ENCODE measurements at places on chromosomes 6 and 20. TPM values are rescaled to one million over a fixed set of nuclear protein-coding genes. Genes with fewer than 3 reads are reported as not detected.

Gene NKX2-2
- total RNA-seq = not detected

Gene RIMS1
- total RNA-seq = not detected

Gene GRM1
- total RNA-seq = not detected

Gene DDO
- total RNA-seq = not detected

Gene DEF6
- 97.1 TPM for total RNA-seq

Gene KCNK17
- not detected for total RNA-seq

Gene ESR1
- total RNA-seq = 0.38 TPM

Gene ID4
- total RNA-seq = not detected

Gene ISM1
- total RNA-seq = 0.77 TPM

Gene PI3
- not detected for total RNA-seq

Gene OR2B6
- total RNA-seq = not detected

Gene OSTM1
- total RNA-seq = 7.2 TPM

Gene PPARD
- total RNA-seq = 26.7 TPM

Gene ANKEF1
- total RNA-seq = 0.58 TPM

Gene EXOC2
- 30.2 TPM for total RNA-seq

Gene CDC40
- 25.5 TPM for total RNA-seq

Gene TSPO2
- total RNA-seq = not detected
